ENCODE measurements at places on chromosomes 11 and 22.

DNA sequence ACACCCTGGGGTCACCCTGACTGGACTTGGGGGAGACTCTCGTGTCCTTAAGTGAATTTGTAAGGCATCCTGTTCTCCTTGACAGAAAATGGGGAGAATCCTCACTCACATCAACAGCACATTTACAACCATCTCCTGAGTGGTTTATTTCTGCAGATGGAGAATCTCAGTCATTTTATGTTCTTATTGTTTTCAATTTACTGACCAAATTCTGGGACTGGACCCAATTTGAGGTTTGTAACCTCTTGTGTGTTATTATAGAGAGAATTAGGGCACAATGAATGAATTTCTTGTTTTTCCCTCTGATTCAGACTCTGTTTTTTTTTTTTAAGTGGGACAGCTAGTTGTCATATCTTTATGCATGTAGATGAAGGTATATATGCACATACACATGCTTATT, 104.9 kb downstream of the ADAMTS15 start:
- no peak for DNase-seq

DNA sequence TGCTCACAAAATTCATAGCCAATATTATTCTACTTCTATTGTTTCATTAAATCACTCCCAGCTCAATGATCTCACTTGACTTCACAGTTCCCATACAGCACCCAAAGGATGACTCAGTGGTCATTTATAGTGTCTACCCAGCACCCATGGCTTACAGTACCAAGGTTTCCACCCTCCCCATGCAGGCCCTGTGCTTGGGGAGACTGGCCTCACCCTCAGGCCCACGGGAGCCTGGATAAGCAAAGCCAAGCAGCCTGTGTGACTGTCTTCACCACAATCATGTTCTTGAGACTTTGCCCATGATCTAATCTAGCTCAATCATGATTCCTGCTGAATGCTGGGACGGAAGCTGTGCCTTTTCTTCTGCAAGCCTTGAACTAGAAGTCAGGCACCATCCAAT, 97.6 kb downstream of the SLC36A4 start:
- no peak for DNase-seq

DNA sequence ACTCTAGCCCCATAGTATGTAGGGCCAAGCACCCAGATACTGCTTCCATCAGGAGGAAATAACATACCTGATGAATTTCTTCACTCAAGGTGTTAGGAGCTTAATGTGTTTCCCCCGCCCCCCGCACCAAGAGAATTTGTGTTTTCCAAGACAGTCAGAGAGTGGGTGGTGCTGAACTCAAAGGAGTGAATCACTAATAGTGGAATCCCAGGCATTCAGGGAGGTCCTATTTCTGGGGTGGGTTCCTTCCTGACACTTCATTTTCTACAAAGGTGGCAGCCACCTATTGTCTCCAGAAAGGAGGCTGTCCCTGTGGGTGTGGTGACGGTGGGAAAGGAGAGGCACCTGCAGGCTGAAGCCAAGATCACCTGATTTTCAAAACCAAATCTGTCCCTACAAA, 50.8 kb upstream of the ELF5 start:
- no peak for DNase-seq

DNA sequence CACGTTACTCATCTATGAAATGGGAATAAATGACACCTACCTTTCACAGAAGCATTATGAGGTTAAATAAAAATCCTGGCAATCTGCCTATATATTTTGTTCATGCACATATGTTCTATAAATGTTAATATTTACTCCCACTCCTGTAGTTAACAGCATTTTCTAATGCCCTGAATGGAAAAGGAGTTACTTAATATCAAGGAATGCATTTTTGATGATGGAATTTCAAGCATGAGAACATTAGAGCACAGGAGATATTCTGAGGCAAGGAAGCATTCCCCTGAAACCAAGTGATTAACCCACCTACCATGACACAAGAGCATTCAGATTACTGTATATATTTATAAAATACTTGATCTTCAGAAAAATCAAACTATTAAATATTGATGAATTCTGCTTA, 102.1 kb downstream of the ARHGAP32 start:
- DNase-seq: no peak

DNA sequence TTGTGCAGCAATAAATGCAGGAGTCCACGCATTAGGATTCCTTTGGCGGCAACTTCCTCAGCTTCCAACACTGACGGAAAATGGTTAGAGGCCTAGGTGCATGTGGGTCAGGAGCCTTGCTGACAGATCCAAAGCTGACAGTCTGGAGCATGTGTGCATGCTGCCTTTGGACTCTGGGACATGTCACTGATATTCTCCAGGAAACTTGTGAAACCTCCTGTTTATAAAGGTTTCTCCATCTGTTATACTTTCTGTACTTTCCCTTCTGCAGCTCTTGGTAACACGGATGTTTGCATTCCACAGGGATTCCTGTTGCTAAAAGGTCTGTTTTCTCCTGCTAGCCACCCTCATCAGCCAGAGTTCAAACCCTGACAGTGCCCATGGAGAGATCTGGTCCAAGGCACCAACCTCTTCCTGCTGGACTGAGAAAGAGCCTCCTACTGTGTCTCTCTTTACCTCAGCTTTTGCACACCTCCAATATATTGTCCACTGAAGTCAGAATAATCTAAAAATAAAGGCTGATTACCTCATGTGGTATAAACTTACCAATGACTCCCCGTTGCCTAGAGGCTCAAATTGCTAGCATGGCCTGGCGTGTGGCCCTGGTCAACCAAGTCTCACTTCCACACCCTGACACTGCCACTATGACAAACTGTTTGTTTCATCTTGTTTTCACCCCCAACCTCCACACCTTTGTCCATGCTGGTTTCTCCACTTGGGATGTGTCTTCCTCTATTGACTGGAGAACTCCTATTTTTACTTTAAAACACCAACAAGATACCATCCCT, 31.1 kb upstream of the LYVE1 start:
- DNase-seq: no peak

DNA sequence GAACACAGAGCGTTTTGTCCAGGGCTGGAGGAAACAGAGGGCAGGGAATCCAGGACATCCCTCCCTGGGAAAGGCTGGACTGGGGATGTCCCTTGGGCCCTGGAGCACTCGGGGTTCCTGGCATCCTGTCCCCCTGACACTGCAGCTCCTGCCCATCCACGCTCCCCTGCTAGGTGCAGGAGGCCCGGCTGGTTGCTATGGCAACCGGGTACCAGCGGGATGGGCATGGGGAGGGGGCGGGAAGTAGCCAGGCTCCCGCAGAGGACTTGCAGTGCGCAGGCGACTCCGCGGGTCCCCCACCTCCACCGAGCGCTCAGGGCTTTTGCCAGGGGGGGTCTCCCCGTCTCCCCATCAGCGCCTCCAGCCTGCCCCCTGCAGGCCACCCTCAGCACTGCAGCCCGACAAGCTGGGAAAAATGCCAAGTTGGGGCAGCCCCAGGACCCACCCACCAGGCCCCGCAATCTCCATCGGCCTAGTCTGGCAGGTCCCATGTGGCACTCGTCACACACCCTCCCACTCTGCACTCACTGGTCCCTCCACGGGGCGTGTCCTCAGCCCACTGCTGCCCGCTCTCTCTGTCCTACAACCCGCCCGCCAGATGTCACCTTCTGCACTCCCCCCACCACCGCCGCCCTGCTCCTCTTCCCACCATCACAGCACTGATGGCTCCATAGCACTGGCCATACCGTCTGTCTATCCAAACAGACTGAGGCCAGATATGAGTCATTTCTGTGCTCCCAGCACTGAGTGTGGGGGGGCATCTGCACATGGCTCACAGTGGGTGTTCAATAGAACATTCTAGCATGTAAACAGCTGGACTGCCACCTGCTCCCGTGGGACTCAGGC, 31.5 kb downstream of the KIAA0930 start:
- no peak for DNase-seq

DNA sequence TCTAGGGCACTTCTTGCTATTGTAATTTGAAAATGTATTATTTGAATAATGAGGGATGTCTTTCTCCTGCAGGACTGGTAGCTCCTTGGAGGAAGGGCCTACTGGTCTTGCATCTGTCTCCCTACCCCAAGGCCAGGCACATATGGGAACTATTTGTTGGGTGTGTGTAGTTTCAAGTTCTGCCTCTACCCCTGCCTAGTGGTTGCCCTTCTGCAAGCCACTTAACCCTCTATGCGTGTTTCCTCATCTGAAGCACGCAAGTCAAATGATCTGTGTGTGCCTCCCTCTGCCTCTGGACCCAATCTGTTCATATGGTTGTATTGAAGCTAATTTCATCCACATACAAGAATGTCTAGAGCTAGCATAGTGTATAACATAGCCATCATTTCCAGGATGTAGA, 67.0 kb downstream of the WNT11 start:
- DNase-seq: no peak

- no peak for DNase-seq
These were observed 1686.8 kb downstream of the LRRC4C start for GRCh38 chr11:39772525-39773137.

GRCh38 chr11:104916442-104916841, 18.2 kb upstream of the CASP12 start:
- no peak for DNase-seq

DNA sequence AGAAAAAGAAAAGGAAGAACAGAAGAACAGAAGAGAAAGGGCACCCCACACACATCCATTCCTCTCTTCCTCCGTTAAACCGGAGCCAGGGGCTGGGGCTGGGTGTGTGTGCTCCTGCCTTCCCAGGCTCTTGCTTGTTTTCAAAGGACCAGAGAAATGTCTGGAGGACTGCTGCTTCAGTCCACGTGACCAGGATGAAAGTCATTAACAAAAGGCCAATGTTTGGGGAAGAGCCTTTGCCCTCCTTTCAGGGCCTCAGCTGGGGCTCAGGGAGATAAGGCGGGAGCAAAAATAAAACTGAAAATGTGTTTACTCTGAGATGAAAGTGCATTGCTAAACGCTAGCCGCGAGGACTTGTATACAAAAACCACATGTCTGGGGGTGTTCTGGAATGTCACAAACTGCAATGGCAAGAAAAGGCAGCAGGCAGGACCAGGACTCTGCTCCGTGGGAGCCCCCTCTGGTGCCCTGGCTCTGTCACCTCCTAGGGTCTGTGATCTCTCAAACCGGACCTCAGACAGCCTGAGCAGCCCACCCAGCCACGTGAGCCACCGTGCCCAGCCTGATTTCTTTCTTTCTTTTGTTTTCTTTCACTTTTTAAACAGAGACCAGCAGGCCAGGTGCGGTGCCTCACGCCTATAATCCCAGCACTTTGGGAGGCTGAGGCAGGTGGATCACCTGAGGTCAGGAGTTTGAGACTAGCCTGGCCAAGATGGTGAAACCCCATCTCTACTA, 31.6 kb upstream of the MYH9 start:
- no peak for DNase-seq

DNA sequence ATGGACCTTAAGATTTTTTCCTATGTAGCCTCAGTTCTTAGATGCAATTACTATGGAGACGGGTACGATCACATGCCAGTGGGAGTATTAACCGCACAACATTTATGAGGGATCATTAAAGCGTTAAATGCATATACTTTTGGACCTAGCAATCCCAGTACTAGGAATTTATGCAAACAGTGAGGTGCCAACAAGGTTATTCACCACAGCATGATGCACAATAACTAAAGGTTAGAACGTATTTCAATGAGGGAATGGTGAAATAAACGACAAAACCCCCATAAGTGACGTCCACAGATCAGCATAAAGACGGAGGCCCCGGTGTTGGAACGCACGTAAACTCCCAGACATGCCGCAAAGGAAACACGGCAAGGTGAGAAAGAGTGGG, 539 bp downstream of the SIRT3 start:
- DNase-seq: no peak

DNA sequence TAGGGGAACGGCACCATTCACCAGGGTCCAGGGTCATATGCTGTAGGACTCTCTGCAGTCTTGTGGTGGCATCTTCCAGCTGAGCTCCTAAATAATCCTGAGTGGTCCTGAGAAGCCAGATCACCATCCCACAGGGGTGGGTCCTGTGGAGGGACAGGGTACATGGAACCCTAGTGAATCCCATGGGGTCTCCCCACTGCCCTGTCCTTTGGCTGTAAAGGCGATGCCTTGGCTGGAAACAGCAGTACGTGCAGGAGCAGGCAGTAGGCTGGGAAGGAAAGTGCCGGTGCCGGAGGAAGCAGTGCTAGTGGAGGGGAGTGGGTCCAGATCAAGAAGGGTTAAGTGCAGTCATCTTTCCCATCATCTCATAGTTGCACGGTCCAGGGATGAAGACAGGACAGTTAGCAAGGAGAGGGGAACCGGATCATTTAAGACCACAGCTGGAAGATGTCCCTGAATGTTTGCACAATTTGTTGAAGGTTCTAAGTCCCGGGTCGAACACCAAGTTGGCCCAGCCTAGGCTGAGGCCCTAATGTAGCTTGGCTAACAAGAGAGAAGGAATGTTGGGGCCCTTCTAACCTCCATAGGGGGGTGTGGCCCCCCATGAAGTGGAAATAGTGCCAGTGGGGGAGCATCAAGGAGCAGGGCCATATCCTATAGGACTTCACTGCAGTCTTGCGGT, 18.1 kb downstream of the TSPAN32 start:
- DNase-seq: no peak

GRCh38 chr11:62747475-62748160, 6.3 kb downstream of the ZBTB3 start:
- DNase-seq: no peak

GRCh38 chr11:88315981-88316441, 21.5 kb downstream of the CTSC start:
- DNase-seq: no peak

DNA sequence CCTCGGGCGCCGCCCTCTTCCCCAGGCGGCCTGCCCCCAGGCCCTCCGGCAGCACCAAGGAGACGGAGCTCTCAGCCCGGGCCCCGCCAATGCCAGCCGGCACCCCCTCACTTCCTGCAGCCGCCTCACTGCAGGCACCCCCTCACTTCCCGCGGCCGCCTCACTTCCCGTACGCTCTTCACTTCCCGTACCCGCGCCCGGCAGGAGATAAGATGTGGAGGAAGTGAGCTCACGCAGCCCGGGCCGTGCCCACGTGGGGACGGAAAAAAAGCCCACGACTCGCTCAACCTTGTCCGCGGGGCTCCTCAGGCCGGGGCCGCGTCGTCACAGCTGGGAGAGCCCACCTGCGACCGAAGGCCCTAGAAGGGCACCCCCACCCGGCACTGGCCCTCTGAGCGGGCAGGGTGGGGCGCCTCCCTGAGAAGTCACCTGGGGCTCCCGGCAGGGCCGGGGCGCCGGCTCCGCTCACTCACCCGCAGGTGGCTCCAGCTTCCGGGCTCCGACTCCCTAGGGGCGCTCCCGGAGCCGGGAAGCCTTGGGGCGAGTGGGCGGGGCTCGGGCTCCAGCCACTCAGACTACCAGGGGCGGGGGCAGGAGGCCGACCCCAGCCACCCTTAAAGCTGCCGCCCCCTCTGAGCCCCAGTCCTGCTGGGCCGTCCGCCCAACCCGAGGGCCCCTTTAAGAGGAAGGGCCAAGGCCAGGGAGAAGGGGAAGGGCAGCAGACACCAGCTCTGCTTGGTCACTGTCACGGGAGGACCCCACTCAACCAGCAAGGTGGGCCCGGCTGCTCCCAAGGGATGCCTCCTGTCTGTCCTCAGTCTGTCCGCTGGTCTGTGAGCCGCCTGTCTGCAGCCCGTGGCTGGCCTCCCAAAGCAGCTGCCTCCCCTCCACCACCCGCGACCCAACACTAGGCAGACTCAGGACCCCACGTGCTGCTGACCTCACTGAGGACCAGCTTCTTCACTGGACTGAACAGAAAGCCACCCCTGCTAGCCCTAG, 31.4 kb downstream of the PISD start:
- peak; percentile 80 for DNase-seq
